ENCODE measurements at places on chromosomes 13 and 19. TPM values are rescaled to one million over a fixed set of nuclear protein-coding genes. Genes with fewer than 3 reads are reported as not detected.

DNA sequence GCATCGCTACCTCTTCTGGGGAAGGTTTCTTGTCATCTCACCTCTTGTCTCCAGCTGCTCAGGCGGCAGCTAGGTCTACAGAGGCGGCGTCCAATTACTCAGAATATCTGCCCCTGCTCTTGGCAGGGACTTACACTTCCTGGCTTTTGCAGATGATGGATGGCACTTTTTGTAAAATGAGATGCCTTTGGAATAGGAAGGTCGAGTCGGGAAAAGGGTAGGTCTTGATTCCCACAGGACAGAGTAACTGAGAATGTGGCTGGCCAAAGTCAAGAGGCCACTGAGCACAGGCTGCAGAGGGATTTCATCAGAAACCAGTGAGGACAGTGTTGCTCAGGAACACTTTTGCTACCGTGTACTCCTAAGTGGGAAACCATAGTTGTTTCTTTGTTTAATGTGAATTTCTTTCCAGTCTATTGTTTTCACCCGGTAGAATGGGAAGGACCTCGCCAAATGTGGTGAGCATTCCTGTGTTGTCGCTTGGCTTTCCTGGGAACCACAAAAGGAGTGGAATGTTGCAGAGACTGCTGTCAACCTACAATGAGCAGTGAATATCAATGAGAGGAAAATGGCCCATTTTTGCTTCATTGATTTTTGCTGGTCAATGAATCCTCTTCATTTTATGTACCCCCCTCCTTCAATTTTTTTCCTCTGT, 383.7 kb downstream of the HS6ST3 start:
- H3K27ac ChIP-seq = no peak overlapping the region
- H3K4me3 ChIP-seq = no peak overlapping the region
- DNase-seq = peak; percentile 49
- H3K4me1 ChIP-seq = peaks cover 14% of the 10 kb centered on the region

DNA sequence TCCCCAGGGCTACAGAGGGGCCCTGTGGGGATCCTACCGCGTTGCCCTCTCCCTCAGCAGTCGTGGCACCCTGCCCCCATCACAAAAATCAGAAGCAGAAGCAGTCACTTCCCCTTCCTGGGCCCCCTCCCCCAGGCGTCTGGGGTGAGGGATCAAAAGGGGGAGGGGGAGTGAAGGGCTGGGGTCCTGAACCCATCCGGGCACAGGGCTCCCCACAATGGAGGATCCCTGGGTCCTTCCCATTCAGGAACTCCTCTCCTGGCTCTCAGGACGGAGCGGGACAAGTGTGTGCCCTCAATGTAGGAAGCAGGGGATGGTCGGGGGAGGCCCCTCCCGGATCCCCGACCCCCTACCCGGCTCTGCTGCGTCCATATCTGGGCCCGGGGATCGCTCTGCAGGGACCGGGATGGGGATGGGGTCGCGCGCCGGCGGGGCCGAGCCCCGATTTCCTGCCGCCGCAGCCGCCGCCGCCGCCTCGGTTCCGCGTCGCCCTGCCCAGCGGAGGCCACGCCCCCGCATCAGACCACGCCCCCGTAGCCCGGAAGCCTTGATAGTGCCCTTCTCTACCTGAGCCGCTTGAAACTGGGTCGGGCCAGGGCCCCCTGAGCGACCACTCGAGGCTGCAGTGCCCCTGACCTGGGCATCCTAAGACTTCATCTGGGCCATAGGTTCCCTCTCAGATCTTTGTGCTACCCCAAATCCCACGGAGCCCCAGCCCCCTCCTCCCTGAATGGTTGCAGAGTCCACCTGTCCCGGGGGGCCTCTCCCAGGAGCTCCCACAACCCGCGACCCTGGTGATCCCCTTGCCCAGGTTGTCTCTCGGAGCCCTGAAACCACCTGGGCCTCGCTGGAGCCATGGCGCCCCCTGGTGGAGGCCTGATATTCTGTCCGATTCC, at the start of gene GMIP:
Gene GMIP, minus strand, starts transcription at position 500 of the 896 bp plus-strand sequence. Its CDS starts 128 bp downstream, at position 372.
- H3K4me3 ChIP-seq = peak within 1 kb of the TSS; percentile 88
- DNase-seq = peak; percentile 88
- H3K36me3 ChIP-seq = no peaks in the 10 kb centered on the region
- no peak within 1 kb of the TSS for H3K27ac ChIP-seq
- no peaks in the 10 kb centered on the region for H3K4me1 ChIP-seq
- H3K27me3 ChIP-seq = no peaks in the 10 kb centered on the region

GRCh38 chr13:43377973-43378372, 354.6 kb downstream of the DNAJC15 start:
- no peaks in the 10 kb centered on the region for H3K36me3 ChIP-seq
- no peak overlapping the region for H3K4me3 ChIP-seq
- no peak overlapping the region for H3K27ac ChIP-seq
- H3K27me3 ChIP-seq = no peaks in the 10 kb centered on the region

- no peak for DNase-seq
- H3K27ac ChIP-seq = no peak overlapping the region
- H3K4me3 ChIP-seq = no peak overlapping the region
These were observed 223.7 kb upstream of the TSHZ3 start for GRCh38 chr19:31572976-31573298.

DNA sequence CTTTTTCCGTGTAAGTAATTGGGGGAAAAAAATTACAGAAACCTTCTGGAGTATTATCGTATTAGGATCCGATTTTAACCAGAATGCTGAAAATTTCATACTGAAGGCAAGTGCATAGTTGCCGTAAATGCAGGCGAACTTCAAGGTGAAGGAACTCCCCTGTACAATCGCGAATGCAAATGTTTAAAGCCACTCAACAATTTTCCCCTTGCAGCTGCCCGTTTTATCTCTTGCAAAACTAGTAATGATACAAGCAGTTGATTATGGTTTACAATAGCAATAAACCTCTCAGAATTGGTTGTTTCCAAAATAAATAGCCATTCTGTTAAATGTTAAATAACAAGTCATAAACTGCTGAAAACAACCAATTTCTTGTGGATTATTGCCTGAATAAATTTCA, 105.7 kb downstream of the DNAJC15 start:
- H3K27ac ChIP-seq = no peak overlapping the region
- H3K4me1 ChIP-seq = peaks cover 48% of the 10 kb centered on the region
- H3K4me3 ChIP-seq = no peak overlapping the region

- no peak within 1 kb of the TSS for H3K27ac ChIP-seq
- H3K27me3 ChIP-seq = peaks cover 13% of the 10 kb centered on the region
- H3K36me3 ChIP-seq = peaks cover 1% of the 10 kb centered on the region
These were observed at the start of gene ZNF792 for GRCh38 chr19:34963573-34964406. Gene ZNF792 (minus strand): TSS chr19:34964229. CDS start chr19:34963662, 567 bp downstream.

- no peak overlapping the region for H3K4me3 ChIP-seq
- H3K27me3 ChIP-seq = no peaks in the 10 kb centered on the region
- no peaks in the 10 kb centered on the region for H3K36me3 ChIP-seq
- no peak for DNase-seq
These were observed 114.9 kb upstream of the EDNRB start for GRCh38 chr13:78033509-78033908.

DNA sequence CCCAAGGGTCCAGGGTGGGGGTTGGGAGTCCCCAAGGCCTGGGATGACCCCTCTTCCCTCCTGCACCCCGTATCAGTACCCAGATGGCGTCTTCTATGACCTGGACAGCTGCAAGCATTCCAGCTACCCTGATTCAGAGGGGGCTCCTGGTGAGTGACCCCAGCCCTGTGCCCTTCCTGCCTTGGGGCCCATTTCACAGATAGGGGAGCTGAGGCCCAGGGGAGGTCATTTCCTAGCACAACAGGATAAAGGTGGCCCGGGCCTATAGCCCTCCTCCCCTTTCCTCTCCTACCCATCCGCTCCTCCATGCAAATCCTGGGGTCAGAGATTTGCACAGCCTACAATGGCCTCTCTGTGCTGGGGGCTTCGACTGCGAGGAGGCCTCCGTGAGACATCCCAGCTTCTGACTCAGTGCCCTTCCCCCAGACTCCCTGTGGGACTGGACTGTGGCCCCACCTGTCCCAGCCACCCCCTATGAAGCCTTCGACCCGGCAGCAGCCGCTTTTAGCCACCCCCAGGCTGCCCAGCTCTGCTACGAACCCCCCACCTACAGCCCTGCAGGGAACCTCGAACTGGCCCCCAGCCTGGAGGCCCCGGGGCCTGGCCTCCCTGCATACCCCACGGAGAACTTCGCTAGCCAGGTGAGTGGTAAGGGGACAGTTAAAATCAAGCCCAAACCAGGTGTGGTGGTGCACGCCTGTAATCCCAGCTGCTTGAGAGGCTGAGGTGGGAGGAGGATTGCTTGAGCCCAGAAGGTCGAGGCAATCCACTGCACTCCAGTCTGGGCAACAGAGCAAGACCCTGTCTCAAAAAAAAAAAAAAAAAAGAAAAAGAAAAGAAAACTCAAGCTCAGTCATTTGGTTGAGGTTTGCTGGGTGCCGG, 3.9 kb downstream of the SPIB start:
- H3K4me3 ChIP-seq = no peak overlapping the region
- DNase-seq = no peak
- no peak overlapping the region for H3K27ac ChIP-seq
- H3K4me1 ChIP-seq = peaks cover 7% of the 10 kb centered on the region
- H3K36me3 ChIP-seq = no peaks in the 10 kb centered on the region
- H3K27me3 ChIP-seq = peaks cover 35% of the 10 kb centered on the region

DNA sequence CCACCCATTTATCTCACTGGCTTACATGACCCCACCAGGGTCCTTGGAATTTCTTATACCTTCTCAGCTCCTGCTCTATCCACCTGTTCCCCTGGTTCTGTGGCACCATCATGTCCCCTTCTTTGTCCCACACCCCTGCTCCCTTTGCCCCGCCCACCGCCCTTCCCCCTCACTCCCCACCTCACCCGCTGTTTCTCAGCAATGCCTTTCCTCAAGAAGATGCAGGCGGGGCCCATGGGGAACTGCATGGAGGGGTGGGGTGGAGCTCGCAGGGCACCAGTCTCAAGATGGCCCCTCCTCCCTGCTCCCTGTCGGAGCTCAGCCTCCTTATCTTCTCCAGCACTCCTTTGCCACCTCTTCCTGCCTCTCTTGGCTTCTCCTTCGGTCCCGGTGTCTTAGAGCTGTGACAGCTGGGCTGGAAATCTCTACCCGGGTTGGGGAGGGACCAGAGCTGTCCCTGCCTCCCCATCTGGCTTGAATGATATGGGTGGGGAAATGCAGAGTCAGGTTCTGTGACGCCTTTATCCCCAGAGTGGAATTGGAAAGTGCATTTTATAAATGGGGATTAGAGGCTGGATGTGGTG, at the start of gene CABP5:
Gene CABP5, minus strand, starts transcription at position 405 of the 584 bp plus-strand sequence. Its CDS starts 157 bp downstream, at position 248.
- DNase-seq = no peak
- no peaks in the 10 kb centered on the region for H3K36me3 ChIP-seq
- H3K27ac ChIP-seq = no peak within 1 kb of the TSS
- H3K4me3 ChIP-seq = no peak within 1 kb of the TSS
- H3K27me3 ChIP-seq = no peaks in the 10 kb centered on the region

DNA sequence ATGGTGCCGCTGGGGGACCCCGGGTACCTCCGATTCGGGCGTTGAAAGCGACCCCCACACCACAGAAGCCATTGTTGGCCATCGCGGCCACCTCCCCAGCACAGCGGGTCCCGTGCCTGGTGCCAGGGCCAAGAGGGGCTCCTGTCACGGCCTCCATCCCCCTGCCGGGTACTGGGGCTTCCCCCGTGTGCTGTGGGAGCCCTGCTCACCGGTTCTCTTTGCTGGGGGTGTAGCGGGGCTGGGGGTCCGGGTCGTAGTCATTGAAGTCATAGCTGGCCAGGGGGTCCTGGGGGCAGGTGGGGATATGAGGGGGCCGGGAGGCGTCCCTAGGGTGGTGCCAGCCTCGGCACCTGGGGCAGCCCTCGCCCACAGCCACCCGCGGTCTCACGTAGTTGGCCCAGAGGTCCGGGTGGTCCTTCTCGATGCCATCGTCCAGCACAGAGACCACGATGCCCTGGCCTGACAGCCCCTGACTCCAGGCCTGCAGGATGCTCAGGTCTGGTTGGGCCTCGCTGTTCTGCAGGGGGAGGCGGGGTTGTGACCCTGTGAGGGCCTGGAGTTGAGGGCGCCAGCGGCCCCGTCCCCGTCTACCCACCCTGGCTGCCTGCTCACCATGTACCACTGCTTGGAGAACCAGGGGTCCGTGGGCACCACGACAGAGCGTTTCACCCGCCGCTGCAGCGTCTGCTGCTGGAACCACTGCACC, 2.4 kb downstream of the PCSK4 start:
- no peak overlapping the region for H3K4me3 ChIP-seq
- peaks cover 17% of the 10 kb centered on the region for H3K27me3 ChIP-seq
- H3K27ac ChIP-seq = no peak overlapping the region
- H3K36me3 ChIP-seq = no peaks in the 10 kb centered on the region

DNA sequence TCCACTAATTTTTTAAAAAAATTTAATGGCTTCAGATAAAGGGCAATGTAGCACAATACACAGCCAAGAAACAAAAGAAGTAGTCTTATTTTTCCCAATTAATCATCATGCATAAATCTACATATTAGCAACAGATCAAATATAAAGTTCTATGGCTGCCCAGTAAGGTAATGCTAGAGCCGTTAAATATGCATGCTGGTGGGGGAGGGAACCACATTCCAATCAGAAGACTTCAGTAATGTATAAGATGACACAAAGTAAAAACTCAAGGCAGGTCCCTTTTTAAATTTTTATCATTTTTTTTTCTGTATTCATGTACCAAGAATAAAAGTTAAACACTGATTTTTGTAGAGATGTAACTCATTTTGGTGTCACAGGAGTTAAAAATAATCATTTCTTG, 62.0 kb downstream of the MPHOSPH8 start:
- H3K27me3 ChIP-seq = no peaks in the 10 kb centered on the region
- H3K36me3 ChIP-seq = peaks cover 9% of the 10 kb centered on the region
- H3K27ac ChIP-seq = no peak overlapping the region
- no peak for DNase-seq
- H3K4me3 ChIP-seq = no peak overlapping the region

DNA sequence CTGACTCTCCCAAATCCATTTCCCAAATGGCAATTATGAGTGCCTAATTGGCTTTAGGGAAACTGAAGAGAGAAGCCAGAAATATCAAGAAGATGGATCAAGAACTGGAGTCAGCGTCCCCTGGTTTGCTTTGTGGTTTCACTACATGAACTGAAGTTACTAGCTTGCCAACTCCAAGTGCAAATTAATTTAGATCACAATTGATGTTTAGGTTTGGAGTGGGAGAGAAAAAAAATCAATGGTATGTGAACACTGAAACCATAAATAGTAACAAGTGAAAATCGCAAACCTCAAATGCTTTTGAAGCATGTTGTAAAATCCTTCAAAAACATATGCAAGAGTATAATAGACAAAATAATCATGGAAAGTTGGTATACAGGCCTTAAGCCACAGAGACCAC, 1528.6 kb upstream of the SLC10A2 start:
- H3K27ac ChIP-seq = no peak overlapping the region
- H3K27me3 ChIP-seq = no peaks in the 10 kb centered on the region
- H3K36me3 ChIP-seq = no peaks in the 10 kb centered on the region

DNA sequence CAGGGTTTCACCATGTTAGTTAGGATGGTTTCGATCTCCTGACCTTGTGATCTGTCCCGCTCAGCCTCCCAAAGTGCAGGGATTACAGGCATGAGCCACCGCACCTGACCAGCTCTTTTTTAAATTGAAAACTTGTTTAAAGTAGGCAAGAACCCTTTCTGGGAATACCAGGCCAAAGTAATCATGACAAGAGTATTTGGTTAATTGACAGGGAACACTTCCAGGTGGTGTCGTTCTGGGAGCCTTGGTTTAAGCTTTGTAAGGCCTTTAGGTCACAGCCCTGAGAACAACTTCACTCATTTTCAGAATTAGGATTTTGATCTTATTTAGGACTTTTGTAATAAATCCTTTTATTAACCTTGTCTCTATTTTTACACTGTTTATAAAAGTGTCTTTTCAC, 115.2 kb downstream of the LMO7 start:
- H3K4me1 ChIP-seq = no peaks in the 10 kb centered on the region
- no peaks in the 10 kb centered on the region for H3K27me3 ChIP-seq
- no peak for DNase-seq

BORA gene
- 52.0 TPM for total RNA-seq

UGGT2 gene
- total RNA-seq = 58.9 TPM

TJP3 gene
- 32.5 TPM for total RNA-seq

ZNF627 gene
- 37.7 TPM for total RNA-seq

NFKBIB gene
- total RNA-seq = 11.5 TPM

SPC24 gene
- total RNA-seq = 56.7 TPM

APBA3 gene
- total RNA-seq = 17.3 TPM

Measured in neural progenitor cell (in vitro differentiated cells).